ENCODE measurements at places on chromosomes 13 and 19.
A peak's percentile ranks its signal among the peaks of the same experiment; 100 is the strongest.

DNA sequence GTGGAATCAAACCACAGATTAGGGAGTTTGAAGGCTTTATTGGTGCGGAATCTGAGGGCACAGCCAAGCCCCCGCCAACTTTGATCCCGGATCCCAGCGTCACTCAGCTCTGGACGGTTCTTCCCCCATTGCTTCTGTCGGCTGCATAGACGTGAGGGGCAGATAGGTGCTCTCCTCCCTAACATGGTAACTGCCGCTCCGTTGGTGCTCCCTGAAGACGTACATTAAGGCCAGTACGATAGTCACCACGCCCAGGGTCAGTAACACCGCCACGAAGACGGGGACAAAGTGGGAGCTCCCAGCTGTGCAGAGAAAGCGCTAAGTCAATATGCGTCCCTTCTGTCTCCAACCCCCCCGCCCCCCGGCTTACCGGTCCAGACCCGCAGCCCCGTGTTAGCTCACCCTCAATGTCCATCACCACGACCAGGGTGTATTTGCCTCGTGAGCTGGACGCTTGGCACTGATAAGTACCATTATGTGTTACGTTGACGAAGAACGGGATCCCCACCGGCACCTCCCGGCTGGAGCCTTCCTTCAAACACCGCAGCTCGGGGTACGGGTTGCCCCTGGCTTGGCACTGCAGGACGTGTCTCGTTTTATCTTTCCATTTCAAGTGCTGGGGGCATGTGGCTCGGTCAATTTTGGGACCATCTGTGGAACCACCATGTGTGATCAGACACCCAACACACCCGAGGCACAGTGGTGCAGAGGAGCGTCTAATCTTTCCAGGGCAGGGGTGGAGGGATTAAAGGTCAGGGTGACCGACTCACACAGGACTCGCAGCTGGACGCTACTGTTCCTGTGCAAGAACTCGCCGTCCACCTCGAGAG lies 644 bp upstream of the RAVER1 start:
- no peak for DNase-seq

DNA sequence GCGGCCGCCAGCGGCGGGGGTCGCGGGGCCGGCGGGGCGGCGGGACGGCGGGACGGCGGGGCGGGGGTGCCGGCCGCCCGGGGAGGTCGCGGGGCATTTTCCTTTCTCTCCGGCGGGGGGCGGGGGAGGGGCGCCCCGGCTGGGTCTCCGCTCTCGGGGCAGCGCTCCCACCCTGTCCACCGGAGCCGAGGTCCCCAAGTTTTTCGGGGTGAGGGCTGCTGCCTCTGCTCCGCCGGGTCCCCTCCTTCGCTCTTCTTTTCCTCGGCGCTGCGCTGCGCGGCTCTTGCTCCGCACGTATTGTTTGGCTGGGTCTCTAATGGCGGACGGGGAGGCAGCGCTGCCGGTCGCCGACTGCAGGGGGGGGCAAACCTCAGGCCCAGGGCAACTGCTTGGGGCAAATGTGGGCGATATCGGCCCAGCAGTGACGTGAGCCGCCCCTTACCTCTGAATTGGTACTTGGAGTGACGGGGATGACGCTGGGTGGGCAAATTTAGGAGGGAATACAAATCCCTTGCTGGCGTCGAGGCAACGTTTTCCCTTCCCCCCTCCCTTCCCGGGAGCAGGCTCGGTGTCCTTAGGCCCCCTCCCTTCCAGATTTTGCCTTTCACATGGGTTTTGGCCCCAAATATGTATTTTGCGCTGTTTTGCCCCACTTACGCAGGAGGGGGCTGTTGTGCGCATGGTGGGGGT lies 759 bp downstream of the ZMYM2 start:
- no peak for DNase-seq

DNA sequence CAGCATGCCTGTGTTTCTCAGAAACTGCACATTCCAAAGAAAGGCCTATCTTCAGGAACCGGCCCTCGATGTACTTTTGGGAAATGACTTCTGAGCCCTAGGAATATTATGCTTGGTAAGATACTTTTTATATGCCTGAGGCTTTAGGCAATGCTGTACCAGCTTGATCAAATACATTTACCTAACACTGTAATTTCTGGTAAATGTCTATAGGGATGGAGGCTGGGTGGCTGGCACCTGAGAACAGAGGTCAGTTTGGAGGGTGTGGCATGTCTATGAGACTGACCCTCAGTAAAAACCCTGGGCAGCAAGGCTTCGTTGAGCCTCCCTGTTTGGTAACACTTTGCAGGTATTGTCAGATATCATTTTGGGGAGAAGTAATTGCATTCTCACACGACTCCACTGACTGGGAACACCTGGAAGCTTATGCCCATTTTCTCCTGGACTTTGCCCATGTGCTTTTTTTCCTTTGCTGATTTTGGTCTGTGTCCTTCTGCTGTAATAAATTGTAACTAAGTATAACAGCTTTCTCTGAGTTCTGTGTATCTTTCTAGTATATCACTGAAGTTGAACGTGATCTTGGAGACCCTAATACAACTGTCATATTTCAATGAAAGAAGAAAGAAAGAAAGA lies 1339.1 kb downstream of the OLFM4 start:
- DNase-seq, result no peak

- DNase-seq, result peak; percentile 30
Measured at GRCh38 chr13:76012091-76012721, 376.1 kb downstream of the LMO7 start.

GRCh38 chr19:21765151-21765550 lies 2.2 kb downstream of the ZNF100 start:
- DNase-seq, result no peak

DNA sequence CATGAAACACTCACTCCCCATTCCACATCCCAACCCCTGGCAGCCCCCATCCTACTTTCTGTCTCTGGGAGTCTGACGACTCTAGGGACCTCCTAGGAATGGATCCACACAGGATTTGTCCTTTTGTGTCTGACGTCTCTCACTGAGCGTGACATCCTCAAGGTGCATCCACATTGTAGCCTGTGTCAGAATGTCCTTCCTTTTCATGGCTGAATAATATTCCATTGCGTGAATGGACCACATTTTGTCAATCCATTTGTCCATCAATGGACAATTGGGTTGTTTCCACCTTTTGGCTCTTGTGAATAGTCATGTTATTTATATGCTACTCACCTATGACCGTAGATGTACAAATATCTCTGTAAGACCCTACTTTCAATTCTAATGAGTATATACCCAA lies 16.8 kb upstream of the NMRK2 start:
- no peak for DNase-seq

GRCh38 chr13:100657881-100658315 lies 16.7 kb downstream of the TMTC4 start:
- no peak for DNase-seq
